Activated naive CD8-positive, alpha-beta T cell treated with anti-CD3 and anti-CD28 coated beads for 36 hours (primary cell): ENCODE measurements at places on chromosomes 4 and X.

- peaks cover 6% of the 10 kb centered on the region for H3K4me1 ChIP-seq
- no peaks in the 10 kb centered on the region for H3K27me3 ChIP-seq
- DNase-seq = no peak
- H3K4me3 ChIP-seq = no peak overlapping the region
These were observed 11.4 kb upstream of the SORCS2 start for GRCh38 chr4:7180938-7181337.

GRCh38 chr4:15254236-15254880 lies 173.5 kb upstream of the C1QTNF7 start:
- H3K4me3 ChIP-seq = no peak overlapping the region
- no peak for DNase-seq
- peaks cover 5% of the 10 kb centered on the region for H3K27me3 ChIP-seq
- peaks cover 6% of the 10 kb centered on the region for H3K4me1 ChIP-seq
- H3K27ac ChIP-seq = no peak overlapping the region
- peaks cover 1% of the 10 kb centered on the region for H3K36me3 ChIP-seq

GRCh38 chr4:108725457-108725856 lies 37.4 kb downstream of the ETNPPL start:
- H3K27me3 ChIP-seq = peaks cover 3% of the 10 kb centered on the region
- no peak overlapping the region for H3K4me3 ChIP-seq
- H3K27ac ChIP-seq = no peak overlapping the region
- H3K36me3 ChIP-seq = peaks cover 3% of the 10 kb centered on the region
- DNase-seq = no peak

DNA sequence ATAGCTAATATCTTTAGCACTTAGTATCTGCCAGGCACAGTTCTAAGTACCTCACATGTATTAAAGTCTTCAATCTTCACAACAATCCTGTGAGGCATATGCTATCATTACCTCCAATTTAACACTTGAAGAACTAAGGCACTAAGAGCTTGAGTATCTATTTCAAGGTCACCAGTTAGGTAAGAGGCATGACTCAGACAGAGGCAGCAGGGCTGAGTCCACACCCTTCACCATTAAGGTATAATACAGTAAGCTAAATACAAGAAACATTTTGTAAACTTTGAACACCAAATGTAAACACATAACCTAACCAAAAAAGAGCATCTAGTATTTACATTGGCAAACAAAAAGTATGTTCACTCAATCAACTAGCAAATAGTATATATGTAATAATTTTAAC lies 1410.9 kb downstream of the PCDH18 start:
- DNase-seq = no peak
- H3K4me3 ChIP-seq = no peak overlapping the region
- no peak overlapping the region for H3K27ac ChIP-seq
- H3K27me3 ChIP-seq = no peaks in the 10 kb centered on the region
- no peaks in the 10 kb centered on the region for H3K36me3 ChIP-seq
- H3K4me1 ChIP-seq = no peaks in the 10 kb centered on the region
